Thyroid gland (tissue), 4 donors: ENCODE measurements at places on chromosomes 6 and 20.

DNA sequence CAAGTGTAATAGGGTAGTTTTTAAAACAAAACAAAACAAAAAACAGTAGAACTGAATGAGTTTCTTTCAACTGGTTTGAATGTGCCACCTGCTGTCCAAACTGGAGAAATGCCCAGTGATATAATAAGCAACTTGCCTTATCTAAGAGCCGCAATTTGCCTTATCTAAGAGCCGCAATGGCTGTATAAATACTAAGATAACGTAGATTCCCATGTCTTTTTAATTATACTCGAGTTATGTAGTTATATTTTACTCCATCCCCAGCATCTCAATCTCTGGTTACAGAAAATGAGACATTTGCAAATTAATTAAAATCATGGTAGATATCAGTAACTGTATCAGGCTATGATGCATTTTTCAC, 67.2 kb downstream of the RPP40 start:
- no peak overlapping the region for H3K27ac ChIP-seq
- no peak overlapping the region for H3K4me3 ChIP-seq
- H3K36me3 ChIP-seq: no peaks in the 10 kb centered on the region
- H3K4me1 ChIP-seq: peaks cover 7% of the 10 kb centered on the region
- peak; percentile 31 for DNase-seq

DNA sequence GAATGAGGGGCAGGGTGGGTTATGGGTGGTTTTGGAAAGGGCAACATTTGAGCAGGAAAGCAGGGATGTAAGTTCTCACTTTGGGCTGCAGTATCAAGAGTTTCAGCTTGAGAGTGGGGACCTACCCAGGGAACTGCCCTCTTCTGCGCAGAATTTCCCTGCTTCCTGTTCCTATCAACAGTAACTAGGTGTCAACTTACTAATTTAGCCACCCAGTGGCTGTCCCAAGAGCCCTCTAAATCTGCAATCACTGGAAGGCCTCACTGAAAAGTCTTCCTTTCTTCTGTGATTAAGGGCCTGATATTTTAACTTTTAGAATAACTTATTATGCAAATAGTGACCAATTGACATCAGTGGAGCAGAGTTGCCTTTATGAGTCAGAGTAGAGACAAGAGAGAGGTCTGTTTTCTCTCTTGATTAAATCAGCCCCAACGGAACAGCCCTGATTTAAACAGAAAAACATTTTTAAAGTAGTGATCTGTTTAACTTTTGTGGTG, 118.2 kb upstream of the RIPOR2 start:
- H3K4me1 ChIP-seq: no peaks in the 10 kb centered on the region
- H3K36me3 ChIP-seq: no peaks in the 10 kb centered on the region
- no peaks in the 10 kb centered on the region for H3K27me3 ChIP-seq
- no peak overlapping the region for H3K4me3 ChIP-seq

DNA sequence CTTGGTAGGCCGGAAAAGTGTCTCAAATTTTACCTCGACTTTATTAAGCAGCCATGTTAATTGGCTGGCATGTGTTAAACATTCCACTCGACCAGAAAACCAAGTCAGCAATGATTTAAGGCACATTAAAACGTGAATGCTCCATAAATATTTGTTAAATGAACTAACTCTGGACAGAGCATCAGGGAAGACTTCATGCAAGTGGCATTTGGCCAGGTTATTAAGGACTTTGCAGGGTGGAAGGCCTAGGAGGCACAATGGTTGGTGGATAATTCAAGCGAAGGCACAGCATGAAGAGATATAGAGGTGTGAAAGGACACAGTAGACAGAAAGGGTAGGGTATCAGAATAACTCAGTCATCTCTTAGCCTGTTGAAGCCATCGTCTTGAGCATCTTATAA, 23.0 kb downstream of the ELOVL5 start:
- H3K27ac ChIP-seq: peak overlapping the region; percentile 7
- no peaks in the 10 kb centered on the region for H3K27me3 ChIP-seq
- DNase-seq: no peak
- no peak overlapping the region for H3K4me3 ChIP-seq
- H3K4me1 ChIP-seq: peaks cover 55% of the 10 kb centered on the region

DNA sequence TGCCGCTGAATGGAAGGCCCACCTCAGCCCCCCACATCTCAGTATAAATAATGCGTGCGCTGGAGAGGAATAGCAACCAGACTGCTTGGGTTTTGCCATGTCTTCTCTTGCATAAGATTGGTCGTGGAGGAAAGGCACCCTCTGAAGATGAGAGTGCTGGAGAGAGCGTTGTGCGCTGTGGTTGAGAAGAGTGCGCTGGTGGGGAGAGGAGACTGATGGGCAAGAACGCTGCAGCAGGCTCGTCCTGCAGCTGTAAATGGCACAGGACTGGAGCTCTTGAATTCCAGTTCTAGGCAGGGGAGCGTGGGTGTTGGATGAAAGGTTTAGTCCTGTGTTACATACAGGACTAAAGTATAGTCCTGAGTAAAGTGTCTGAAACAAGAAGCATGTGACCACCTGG, 51.5 kb downstream of the RPRD1B start:
- no peaks in the 10 kb centered on the region for H3K4me1 ChIP-seq
- peaks cover 26% of the 10 kb centered on the region for H3K36me3 ChIP-seq
- H3K4me3 ChIP-seq: no peak overlapping the region
- H3K27me3 ChIP-seq: no peaks in the 10 kb centered on the region

DNA sequence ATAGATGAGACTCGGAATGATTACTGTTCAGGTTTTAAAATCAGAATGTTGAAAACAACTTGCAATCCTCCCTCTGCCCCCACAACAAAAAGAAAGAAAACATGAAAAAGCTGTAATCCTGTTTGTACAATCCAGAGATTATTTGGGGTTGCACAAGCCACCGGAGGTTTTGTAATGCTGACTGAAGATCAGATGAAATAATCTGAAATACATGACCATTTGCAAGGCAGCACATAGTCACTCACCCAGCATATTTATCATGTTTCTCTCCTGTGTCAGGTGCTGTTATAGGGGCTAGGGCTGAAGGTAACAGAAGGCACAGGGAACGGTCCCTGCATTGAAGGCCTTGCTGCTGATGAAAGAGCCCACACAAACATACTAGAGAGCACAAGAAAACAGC, 85.3 kb downstream of the SIM1 start:
- H3K27ac ChIP-seq: no peak overlapping the region
- no peaks in the 10 kb centered on the region for H3K27me3 ChIP-seq
- H3K36me3 ChIP-seq: no peaks in the 10 kb centered on the region
- H3K4me1 ChIP-seq: no peaks in the 10 kb centered on the region
- H3K4me3 ChIP-seq: no peak overlapping the region

DNA sequence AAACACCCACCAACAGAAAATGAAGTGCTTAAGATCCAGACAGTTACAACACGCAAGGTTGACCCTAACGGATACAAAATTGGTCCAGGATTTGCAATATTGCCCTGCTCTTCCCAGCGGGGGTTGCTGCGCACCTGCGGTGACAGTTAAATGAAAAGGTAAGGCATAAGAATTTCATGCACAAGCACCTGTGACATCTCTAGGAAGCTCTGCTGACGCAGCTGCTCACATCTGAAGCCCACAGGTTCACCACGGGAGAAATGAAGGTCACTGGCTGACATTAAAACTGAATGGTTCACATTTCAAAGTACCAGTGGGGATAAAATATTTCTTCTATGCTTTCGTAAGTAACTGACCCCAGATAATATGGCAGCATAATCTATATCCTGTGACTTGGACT, 689.3 kb upstream of the AGPAT4 start:
- no peaks in the 10 kb centered on the region for H3K4me1 ChIP-seq
- no peaks in the 10 kb centered on the region for H3K36me3 ChIP-seq
- no peaks in the 10 kb centered on the region for H3K27me3 ChIP-seq

GRCh38 chr20:47578543-47578942, 76.9 kb downstream of the NCOA3 start:
- no peak overlapping the region for H3K27ac ChIP-seq
- peak; percentile 16 for DNase-seq
- H3K4me1 ChIP-seq: peaks cover 52% of the 10 kb centered on the region
- H3K4me3 ChIP-seq: no peak overlapping the region
- H3K36me3 ChIP-seq: no peaks in the 10 kb centered on the region

- H3K27ac ChIP-seq: no peak overlapping the region
- H3K4me3 ChIP-seq: no peak overlapping the region
- no peak for DNase-seq
- H3K27me3 ChIP-seq: no peaks in the 10 kb centered on the region
- H3K36me3 ChIP-seq: no peaks in the 10 kb centered on the region
- no peaks in the 10 kb centered on the region for H3K4me1 ChIP-seq
These were observed 17.5 kb upstream of the SPO11 start for GRCh38 chr20:57312138-57312537.

DNA sequence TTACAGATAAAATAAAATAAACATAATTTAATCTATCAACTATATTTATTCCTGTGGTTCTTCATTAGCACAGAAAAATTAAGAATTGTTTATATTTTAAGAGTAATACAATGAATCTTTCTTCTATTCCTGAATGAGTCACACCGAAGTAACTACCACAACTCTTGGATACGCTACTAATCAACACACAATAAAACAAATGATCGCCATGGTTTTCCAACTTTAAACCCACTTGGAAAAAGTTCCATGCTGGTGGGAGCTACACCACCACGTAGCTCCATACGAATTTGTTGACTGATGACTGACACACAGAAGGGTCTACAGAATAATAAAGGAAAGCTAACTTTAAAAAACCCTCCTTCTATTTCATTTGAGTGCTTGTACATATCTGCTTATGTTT, 135.8 kb upstream of the NEDD9 start:
- H3K27me3 ChIP-seq: no peaks in the 10 kb centered on the region
- peak overlapping the region; percentile 79 for H3K27ac ChIP-seq
- no peaks in the 10 kb centered on the region for H3K36me3 ChIP-seq
- no peak for DNase-seq

DNA sequence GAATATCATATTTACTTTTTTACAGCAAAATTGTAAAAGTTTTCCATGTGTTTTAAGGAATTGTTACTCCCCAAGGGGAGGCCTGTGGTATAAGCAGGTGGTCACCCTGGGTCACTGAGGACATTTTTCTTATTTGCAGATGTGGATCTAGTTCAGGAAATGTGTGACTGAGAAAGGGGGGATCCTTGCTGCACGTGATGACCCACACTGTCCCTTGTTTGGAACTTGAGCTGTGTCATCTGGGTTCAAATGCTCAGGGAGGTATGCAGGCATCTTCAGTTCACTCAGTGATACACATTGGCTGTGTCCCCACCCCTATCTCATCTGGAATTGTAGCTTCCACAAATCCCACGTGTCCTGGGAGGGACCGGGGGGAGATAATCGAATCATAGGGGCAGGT, 431.9 kb upstream of the CDH4 start:
- no peak for DNase-seq
- H3K27ac ChIP-seq: no peak overlapping the region
- H3K4me1 ChIP-seq: no peaks in the 10 kb centered on the region

GRCh38 chr6:46773201-46773855, 19.9 kb upstream of the MEP1A start:
- no peak for DNase-seq
- no peaks in the 10 kb centered on the region for H3K36me3 ChIP-seq
- peaks cover 11% of the 10 kb centered on the region for H3K4me1 ChIP-seq
- H3K27me3 ChIP-seq: no peaks in the 10 kb centered on the region

- H3K27ac ChIP-seq: no peak overlapping the region
- no peaks in the 10 kb centered on the region for H3K36me3 ChIP-seq
- no peak for DNase-seq
- no peaks in the 10 kb centered on the region for H3K27me3 ChIP-seq
These were observed 138.0 kb upstream of the RREB1 start for GRCh38 chr6:6969761-6970223.

DNA sequence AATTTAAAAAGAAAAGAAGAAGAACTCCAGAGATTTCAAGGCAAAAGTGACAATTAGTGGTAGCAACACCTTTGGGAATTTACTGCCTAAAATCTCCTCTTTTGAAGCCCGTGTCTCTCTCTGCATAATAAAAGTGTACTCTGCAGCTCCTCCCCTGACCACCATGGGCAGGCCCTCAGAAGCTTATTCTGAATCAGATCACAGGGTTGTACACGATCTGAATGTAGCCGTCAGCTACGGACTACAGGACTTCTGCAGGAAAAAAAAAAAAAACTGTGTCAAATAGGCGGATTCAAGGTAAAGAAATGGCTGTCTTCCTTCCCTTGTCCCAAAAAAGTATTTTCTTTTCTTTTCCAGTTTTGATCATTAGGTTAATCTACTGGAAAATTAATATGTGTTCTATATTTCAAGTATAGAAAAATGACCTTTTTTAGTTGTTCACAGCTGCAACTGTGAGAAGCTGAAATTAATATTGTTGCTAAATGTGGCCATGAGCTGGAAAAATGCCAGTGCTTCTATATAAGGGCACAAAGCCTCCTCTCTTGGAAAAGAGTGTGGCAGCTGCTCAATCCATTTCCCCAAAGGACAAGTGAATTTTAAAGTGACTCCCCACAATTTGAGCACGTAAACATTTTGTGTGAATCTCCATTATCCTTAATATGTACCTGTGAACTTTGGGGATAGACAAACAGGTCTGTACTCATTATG, 397.4 kb downstream of the C6orf118 start:
- no peak overlapping the region for H3K27ac ChIP-seq
- no peak for DNase-seq
- no peaks in the 10 kb centered on the region for H3K27me3 ChIP-seq
- H3K4me3 ChIP-seq: no peak overlapping the region
- H3K36me3 ChIP-seq: no peaks in the 10 kb centered on the region

- H3K4me1 ChIP-seq: no peaks in the 10 kb centered on the region
- no peak for DNase-seq
- no peaks in the 10 kb centered on the region for H3K27me3 ChIP-seq
- no peak overlapping the region for H3K4me3 ChIP-seq
These were observed 119.3 kb downstream of the MAP3K7 start for GRCh38 chr6:90467546-90467945.

GRCh38 chr20:31845300-31845863, at the start of gene FOXS1:
TSS of gene FOXS1 (minus strand) at chr20:31845604. CDS start at chr20:31845542, 62 bp downstream.
- no peak within 1 kb of the TSS for H3K27ac ChIP-seq
- H3K36me3 ChIP-seq: no peaks in the 10 kb centered on the region
- no peak within 1 kb of the TSS for H3K4me3 ChIP-seq
- H3K27me3 ChIP-seq: no peaks in the 10 kb centered on the region
- H3K4me1 ChIP-seq: no peaks in the 10 kb centered on the region

- no peaks in the 10 kb centered on the region for H3K36me3 ChIP-seq
- DNase-seq: peak; percentile 53
- peak overlapping the region; percentile 47 for H3K4me3 ChIP-seq
- peak overlapping the region; percentile 97 for H3K27ac ChIP-seq
These were observed 359 bp downstream of the PHIP start for GRCh38 chr6:79077715-79078074.

DNA sequence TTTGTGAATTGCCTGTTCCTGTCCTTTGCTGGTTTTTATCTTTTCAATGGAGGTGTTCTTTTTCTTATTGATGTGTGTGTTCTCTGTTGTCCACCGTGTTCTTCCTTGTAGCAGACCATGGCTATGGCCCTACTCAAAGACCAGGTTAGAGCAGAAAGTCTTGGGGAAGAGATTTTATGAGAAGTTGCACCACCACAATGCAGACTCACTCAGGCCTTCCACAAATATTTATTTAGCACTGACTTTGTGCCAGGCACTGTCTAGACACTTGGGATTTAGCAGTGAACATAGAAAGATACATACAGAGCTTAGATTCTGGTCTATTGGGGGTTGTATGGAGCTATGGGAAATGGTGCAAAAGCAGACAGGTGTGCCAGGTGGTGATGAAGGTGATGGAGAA, 98.8 kb downstream of the DTD1 start:
- H3K27ac ChIP-seq: no peak overlapping the region
- H3K36me3 ChIP-seq: no peaks in the 10 kb centered on the region
- no peaks in the 10 kb centered on the region for H3K27me3 ChIP-seq
- no peak for DNase-seq
- no peak overlapping the region for H3K4me3 ChIP-seq
